ENCODE measurements at places on chromosomes 1 and 21.

- no peak for DNase-seq
Observed at GRCh38 chr1:108575375-108575774, 15.5 kb downstream of the EEIG2 start.

DNA sequence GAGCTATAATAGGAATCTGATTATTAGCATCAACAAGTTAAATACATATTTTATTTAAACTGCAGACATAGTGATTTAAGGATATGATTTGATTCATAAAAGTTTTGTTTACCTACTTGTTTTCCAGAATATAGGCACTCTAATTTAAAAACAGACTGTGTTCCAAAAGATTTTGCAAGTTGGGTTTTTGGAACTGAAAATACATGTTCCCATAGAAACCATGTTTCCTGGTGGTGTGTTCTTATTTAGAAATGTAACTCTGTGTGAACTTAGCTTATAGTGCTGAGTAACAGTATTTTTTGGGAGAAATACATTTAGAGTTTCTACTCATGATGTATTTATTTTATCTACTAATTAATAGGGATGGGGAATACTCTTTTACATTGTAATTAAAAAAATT lies 21.8 kb downstream of the USP25 start:
- no peak for DNase-seq

- DNase-seq, result no peak
Observed at GRCh38 chr1:192587386-192588266, 12.1 kb downstream of the RGS1 start.

DNA sequence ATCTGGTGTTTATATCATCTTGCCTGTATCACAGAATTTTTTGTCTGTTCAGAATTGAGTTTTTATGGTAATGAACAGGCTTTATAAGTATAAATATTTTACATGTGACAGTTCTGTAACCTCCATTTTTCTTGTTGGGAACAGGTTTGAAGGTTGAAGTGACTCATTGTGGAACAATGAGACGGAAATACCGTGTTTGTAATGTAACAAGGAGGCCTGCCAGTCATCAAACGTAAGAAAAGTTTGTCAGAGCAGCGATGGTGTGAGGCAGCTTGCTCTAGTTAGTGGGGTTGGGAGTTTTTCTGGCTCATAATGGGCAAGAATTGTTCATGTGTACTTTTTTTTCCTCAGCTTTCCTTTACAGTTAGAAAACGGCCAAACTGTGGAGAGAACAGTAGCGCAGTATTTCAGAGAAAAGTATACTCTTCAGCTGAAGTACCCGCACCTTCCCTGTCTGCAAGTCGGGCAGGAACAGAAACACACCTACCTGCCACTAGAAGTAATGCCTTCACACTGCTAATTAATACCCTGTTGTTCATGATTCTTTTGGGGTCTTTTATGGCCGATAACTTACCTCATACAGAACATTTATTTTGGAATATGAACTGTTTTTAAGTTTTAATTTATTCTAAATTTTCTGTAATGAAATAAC lies 75.2 kb upstream of the TEKT2 start:
- no peak for DNase-seq

GRCh38 chr1:6423321-6423999 lies 1.1 kb upstream of the ESPN start:
- DNase-seq, result peak; percentile 54

DNA sequence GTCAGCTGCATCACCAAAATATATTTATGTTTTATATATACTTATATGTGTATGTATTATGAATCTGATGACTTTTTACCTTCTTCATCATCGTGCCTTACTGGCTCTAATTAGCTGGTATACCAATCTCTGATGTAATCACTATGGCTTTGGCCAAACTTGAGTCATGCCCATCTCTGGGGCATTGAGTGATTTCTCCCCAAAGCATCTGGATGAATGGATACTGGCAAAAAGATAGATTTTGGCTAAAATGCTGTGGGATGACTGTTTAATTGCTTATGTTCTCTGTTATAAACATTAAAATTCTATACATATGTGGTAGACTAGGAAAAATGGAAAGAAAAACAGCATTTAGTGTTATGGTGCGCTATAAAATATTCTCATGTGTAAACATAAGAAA lies 19.6 kb downstream of the CDKN2C start:
- no peak for DNase-seq

GRCh38 chr1:28329395-28330153 lies 734 bp downstream of the MED18 start:
- DNase-seq, result peak; percentile 60

DNA sequence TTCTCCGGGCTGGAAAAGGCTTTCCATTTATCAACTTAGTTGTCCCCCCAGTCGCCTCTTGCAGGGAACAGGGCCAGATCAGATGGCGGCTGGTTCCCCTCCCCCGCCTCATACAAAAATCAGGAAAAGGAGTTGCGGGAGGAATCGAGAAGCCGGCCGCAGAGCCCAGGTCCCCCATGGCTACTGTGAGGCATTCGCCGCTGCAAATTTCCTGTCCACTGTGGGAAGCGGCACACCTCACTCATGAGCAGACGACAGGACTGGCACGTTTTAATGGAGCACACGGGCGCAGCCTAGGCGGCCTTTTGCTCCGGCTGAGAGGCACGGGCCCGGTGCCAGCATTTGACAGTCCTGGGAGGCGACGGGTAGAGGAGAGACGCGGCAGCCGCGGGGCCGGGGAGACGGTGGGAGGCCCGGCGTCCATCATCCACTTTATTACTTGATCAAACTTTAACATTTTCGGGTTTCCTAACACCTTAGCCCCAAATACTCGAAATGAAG lies 1.1 kb downstream of the GNG4 start:
- no peak for DNase-seq

DNA sequence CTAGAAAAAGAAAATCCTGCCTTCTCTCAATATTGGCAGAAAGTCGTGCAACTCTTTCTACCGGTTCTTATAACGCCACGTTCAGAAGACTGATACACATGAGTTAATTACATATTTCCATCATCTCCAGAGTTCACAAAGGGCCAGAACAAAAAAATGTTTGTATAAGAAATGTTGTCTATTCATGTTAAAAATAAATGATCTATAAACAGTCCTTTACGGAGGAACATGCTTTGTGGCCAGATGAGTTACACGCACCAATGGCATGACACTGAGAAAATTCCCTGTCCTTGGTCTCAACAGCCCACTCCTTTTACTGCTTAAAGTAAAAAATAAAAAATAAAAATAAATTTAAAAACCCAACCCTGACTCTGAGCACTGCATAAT lies 29.5 kb downstream of the C2CD2 start:
- DNase-seq, result no peak

- no peak for DNase-seq
Observed at GRCh38 chr1:155166471-155167165, 6.5 kb downstream of the KRTCAP2 start.

DNA sequence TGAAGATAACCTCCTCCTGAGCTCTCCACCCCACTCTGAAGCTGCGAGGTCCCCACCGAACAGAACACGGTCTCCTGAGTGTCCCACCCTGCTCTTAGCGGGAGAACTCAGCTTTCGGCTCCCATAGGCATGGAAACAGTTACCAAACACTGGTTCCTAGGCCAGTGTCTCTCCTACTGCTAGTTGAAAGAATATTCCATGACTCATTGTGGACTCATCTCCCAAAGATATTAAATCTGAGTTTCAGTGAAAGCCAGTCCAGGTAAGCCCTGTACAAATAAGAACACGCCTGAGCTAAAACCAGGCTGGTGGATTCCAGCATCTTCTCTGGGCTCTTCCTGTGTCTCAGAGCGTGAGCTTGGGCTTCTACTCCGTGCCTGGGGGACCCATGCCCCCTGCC lies 107.5 kb upstream of the CLDN14 start:
- no peak for DNase-seq

DNA sequence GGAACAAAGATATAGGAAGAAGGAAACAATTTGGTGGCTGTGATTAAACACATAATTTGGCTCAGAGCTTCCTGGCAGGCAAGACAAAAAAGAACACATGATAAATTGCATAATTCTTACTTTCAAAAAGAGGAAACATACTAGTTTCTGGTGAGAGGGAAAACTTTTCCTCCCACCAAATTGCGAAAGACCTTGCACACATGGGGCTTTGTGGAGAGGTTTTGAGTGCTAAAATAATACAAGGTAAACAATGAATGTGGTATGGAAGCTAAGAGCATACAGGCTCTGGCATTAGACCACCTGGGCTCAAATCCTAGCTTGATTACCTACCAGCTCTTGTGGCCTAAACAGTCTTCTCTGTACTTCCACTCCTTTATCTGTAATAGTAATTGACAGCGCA lies 140.2 kb upstream of the HOOK1 start:
- no peak for DNase-seq

DNA sequence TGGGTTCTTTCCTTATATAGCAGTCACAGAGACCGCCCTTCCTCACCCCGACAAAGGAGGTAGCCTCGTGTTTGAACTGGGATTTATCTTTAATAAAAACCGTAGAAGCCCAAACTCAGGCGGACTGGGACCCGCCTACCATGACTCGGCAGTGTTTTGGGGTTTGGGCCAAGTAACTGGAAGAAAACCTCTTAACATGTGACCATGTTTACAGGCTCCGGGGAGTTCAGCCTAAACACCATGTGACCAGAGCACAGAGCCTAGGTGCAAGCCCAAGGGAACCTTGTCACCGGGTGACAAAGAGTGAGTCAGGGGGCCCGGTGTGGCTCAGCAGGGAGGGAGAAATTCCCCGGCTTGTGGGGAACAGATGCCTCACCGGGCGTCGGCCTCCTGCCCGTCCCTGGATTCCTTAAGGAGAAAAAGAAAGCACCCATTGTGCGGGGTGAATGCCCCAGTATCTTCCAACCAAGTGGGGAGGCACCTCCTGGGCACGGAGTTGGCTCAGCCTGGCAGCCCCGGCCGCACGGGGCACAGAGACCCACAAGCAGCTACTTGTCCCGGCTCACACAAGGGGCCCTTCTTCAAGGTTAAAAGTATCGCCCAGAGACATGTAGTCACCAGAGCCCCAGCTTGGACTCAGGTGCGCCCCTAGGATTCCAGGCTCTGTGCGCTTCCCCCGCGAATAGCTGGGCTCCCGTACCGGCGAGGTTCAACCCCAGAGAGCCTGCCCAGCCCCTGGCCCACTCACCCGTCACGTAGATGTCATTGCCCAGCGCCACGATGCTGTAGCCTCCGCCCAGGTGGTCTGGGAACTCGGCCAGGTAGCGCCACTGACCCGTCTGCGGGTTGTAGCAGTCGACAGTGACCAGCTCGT lies 1.4 kb downstream of the KLHL21 start:
- DNase-seq, result peak; percentile 55

DNA sequence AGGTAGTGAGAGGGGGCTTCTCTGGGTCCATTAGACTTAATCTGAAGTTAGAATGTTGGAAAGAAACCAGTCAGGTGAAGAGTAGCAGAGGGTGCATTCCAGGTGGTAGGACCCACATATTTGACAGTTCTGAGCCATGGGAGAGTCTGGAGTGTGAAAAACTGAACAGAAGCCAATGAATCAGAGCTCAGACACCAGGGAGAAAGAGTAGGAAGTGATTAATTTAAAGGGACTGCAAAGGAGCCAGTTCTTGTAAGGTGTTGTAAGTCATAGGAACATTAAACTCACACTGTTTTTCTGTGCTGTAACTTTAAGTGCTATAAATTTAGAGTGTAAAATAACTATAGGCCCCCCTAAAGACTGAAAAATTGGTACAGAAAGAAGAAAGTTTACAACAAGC lies 5.9 kb upstream of the DHX9 start:
- no peak for DNase-seq

DNA sequence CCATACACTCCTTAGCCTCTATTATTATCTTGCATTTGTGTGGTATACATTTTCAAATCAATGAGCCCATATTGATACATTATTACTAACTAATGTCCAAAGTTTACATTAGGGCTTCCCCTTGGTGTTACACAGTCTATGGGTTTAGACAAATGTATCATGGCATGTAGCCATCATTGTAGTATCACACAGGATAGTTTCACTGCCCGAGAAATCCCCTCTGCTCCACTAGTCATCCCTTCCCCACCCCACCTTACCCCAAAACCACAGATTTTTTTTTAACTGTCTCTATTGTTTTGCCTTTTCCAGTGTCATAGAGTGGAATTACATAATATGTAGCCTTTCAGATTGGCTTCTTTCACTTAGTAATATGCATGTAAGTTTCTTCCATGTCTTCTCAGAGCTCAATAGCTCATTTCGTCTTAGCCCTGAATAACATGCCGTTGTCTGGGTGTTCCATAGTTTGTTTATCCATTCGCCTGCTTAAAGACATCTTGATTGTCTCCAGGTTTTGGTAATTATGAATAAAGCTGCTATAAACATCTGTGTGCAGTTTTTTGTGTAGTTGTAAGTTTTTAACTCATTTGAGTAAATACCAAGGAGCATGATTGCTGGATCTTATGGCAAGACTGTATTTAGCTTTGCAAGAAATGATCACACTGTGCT lies 86.4 kb upstream of the LYST start:
- DNase-seq, result no peak

- DNase-seq, result no peak
Observed at GRCh38 chr1:163395790-163396189, 74.0 kb downstream of the NUF2 start.

DNA sequence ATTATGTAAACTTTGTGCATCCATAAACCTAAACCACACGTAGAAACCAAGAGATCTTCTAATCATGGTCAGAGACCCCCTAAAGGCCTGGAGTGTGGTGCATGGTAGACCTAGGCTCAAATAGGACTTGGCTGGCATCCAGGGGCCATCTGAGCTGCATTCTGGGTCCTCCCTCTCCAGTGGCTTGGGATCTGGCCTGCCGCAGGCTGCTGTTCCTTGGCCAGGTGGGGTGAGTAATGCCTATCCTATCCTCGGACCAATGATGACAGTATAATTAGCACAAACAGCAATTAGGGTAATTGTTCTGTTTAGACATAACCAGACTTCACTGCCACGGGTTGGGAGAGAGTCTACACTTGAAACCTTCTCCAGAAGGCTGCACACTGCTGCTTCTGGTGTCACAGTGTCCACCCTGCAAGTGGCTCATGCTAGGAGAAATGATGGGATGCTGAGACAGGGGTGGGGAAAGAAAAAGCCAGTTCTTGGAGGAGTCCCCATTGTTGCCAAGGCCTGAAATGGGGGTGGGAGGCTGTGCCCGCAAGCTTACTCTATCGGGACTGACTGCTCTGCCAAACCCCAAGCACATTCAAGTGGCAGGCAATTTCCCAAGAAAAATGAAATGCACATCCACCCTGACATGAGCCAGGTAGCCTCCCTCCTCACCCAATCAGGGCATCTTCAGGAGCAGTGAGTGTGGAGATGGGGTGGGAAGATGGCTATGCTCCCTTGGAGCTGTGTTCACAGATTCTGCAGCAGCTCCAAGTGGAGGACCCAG lies 12.5 kb upstream of the PKP1 start:
- no peak for DNase-seq

DNA sequence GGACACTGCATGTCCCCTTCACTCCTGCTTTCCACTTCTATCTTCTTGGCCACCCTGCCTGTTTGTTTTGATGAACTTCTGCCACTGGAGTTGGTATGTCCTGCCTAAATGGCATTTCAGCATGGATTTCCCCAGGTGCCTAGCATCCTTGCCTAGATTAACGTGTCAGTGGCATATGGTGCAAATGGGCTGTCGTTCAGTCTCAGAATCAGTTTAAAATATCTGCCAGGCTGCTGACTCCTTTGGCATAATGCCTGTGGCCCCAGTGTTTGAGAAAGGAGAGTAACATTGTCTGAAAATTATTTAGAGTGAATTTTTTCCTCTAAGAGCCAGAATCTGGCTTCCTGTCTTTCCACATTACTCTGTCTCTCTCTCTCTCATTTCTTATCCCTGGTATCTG lies 64.9 kb upstream of the BARHL2 start:
- DNase-seq, result no peak

Measured in OCI-LY7 (cell line).